Aorta (tissue), 5 donors: ENCODE measurements at places on chromosomes 4 and X. TPM values are rescaled to one million over a fixed set of nuclear protein-coding genes. Genes with fewer than 3 reads are reported as not detected.

SLC25A4 gene
- 95.4 TPM for polyA plus RNA-seq

P2RY4 gene
- not detected for polyA plus RNA-seq

CLTRN gene
- polyA plus RNA-seq = not detected

SSX2B gene
- not detected for polyA plus RNA-seq

DRD5 gene
- polyA plus RNA-seq = not detected

SLC49A3 gene
- polyA plus RNA-seq = 22.9 TPM

SLC2A9 gene
- 2.1 TPM for polyA plus RNA-seq

RGN gene
- 56.9 TPM for polyA plus RNA-seq

AFP gene
- not detected for polyA plus RNA-seq

MTMR8 gene
- polyA plus RNA-seq = 3.6 TPM

YY2 gene
- not detected for polyA plus RNA-seq

XAGE1A gene
- not detected for polyA plus RNA-seq

CPZ gene
- 0.13 TPM for polyA plus RNA-seq

CSN1S1 gene
- not detected for polyA plus RNA-seq

IL15 gene
- polyA plus RNA-seq = 19.7 TPM

LRAT gene
- 0.50 TPM for polyA plus RNA-seq

SSX4B gene
- not detected for polyA plus RNA-seq

QDPR gene
- 24.8 TPM for polyA plus RNA-seq

DKK2 gene
- 0.88 TPM for polyA plus RNA-seq

PITX2 gene
- polyA plus RNA-seq = not detected

SEPSECS gene
- polyA plus RNA-seq = 5.3 TPM

ARHGEF9 gene
- polyA plus RNA-seq = 50.0 TPM

CCKAR gene
- not detected for polyA plus RNA-seq

AKAP17A gene
- 50.4 TPM for polyA plus RNA-seq

RIPPLY1 gene
- polyA plus RNA-seq = not detected

SPIN2B gene
- polyA plus RNA-seq = 6.6 TPM
